ENCODE measurements at places on chromosomes 2 and 18.

GRCh38 chr18:48938827-48939204, 11.9 kb downstream of the SMAD7 start:
- no peak for DNase-seq

DNA sequence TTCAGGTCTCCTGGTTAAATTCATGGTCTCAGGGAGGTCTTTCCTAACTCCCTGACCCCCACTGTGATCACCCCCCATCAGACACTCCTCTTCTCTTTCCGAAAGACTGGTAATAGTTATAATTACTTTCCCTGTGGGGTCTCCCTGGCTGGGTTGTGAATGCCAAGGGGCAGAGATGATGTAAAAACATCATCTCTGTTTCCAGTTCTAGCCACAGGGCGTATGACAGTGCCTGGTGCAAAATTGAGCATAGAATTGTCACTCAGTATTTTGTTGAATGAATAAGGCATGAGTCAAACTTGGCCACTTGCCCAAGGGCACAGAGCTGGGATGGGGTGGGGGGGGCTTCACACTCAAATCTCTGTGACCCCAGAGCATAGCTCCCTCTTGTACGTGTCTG, 65.2 kb downstream of the LTBP1 start:
- DNase-seq, result no peak

- peak; percentile 36 for DNase-seq
Observed at GRCh38 chr2:190119257-190119656, 56.7 kb upstream of the MSTN start.

DNA sequence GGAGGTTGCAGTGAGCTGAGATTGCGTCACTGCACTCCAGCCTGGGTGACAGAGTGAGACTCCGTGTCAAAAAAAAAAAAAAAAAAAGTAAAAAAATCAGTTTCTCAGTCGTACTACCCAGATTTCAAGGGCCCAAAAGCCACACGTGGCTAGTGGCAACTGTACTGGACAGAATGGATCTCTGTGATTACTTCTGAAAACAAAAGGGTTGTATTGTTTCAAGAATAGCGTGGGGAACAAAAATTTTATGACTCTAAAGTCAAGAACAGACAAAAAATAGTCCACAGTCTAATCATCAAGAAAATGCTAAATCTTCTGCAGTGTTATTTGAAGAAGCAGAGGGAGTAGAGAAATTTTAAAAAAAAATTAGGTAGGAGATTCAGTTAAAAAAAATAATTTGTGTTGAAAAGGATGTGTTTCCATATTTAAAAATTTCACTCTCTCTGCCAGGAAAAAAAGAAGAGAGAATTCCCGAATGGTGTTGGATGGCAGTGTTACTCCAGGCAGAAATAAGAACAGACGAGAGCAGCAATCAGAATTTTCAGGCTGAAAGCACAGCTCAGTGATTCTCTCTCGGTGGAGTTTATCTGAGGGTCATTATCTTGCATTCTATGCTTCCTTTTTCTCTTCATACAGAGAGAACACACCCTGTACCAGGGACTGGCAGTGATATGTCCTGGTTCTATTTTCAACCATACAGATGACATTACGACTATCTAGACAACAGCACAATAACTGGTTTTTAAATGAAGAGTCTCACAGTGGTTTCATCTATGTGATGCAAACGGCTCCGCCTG, 61.8 kb downstream of the CABYR start:
- no peak for DNase-seq

DNA sequence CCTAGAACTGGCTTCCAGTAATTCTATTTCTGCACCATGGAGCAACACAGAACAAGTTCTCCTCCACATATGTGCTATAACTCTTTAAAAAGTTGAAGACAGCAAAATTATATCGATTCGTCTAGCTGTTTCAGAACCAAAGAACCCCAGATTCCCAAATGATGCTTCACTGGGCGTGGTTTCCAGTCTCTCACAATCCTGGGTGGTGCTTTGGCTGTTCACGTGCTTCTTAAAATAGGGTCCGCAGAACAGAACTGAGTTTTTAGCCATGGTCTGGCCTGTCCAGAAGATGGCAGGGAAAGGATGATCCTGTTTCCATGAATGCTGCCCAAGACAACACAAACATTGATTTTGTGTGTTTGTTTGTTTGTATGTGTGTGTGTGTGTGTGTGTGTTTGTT, 37.6 kb upstream of the PARD3B start:
- DNase-seq, result no peak

GRCh38 chr2:44098891-44099290, 69.8 kb upstream of the PPM1B start:
- peak; percentile 15 for DNase-seq

GRCh38 chr2:230866756-230867523, 2.2 kb downstream of the ITM2C start:
- DNase-seq, result peak; percentile 70

- DNase-seq, result no peak
Observed at GRCh38 chr2:219542931-219543595, 546 bp downstream of the CHPF start.

DNA sequence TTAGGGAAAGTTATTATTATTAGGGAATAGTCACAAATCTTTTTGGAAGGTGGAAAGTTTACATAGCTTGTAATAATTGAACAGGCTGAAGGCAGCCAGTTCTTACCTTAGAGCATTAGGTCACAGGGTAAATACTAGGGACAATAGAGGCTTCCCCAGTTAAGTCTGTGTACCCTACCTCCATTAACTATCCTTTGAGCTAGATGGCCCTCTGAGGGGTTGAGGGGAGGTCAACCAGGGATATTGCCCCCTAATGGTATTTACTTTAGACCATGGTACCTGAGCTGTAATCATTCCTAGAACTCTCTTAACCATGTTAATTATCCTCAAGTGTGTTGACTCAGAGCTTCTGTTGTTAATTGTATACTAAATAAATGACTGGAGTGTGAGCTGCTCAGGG, 120.5 kb upstream of the SCN7A start:
- DNase-seq, result no peak

- DNase-seq, result no peak
Observed at GRCh38 chr2:98028931-98029717, 33.4 kb upstream of the TMEM131 start.

DNA sequence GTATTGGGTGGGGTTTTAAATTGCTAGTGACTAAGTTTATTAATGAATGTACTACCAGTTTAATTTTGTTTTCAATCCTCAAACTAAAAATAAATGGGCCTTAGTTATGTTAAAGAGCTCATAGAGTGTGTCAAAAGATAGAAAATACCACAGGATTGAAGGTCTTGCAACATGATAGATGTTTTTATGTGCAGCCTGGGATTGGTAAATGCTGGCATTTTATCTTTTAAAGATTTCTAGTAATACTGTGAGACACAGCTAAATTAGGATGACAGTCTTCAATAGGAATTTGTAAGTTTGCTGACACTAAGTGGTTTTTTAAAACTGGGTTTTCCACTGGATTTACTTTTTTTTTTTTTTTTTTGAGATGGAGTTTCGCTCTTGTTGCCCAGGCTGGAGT, 122.3 kb downstream of the HAUS1 start:
- DNase-seq, result no peak

GRCh38 chr2:63544017-63544627, 44.2 kb downstream of the WDPCP start:
- DNase-seq, result peak; percentile 9

DNA sequence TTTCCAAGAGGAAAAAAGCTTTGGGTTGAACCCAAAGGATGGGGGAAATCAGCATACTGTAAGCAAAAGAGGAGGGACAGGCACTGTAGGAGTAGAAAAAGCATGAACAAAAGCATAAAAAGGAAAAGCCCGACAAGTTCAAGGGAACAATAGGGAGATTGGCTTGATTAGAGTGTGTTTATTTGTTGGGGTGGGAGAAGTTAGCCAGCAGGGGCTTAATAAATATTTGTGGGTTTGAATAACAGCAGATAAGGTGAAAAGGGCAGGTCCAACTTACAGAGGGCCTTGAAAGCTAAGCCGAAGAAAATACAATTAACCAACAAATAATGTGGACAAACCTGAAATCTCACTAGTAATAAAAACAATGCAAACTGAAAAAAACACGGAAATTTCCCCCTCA, 126.7 kb downstream of the THADA start:
- DNase-seq, result no peak

DNA sequence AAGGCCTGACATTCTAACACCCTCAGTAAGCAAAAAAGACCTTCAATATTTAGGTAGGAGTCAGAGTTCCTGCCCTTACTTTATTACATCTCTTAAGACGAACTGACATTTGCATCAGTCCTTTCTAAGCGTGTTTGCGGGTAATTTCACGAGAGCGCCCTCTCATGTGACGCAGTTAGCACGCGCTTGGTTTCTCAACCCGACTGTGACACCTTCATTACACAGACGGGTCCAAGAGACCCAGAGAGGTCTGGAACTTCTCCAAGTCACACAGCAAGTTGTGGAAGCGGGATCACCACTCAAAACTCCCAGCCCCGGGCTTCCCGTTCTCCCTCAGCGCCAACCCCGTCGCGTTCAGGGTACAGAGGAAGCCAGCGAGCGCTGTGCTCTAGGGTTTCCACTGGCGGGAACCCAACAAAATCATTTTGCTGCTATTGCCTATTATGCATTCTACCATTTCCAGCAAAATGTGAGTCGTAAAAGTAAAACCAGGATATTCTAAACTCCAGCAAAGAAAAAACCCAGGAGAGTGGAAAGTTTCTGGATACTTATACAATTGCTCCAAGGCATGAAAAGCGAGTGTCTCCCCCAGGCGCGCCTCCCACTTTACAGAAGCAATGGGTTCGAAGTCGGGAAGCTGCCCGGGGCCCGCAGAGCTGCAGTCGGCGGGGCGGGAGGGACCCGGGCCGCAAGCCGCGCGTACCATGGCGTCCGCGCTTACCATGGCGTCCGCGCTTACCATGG, 601 bp downstream of the ENOSF1 start:
- DNase-seq, result peak; percentile 83

- DNase-seq, result no peak
Observed at GRCh38 chr2:17634997-17635396, 94.5 kb downstream of the VSNL1 start.

DNA sequence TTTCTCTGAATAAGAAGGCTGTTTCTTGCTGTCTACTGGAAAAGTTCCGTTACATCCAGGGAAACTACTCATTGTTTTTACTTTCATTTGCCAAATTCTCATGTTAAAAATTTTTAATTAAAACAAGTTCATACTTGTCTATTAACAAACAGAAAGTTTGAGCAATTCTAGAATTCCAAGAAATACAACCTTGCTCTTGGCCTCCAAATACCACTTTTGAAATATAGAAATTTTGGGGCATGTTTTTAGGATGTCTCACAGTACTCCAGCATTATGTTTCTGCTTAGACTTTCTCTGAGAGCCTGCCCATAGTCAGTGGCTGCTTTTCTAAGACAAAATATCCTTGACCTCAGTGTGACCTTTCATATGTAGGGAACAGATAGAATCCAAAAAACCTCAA, 228.7 kb upstream of the RND3 start:
- no peak for DNase-seq

- no peak for DNase-seq
Observed at GRCh38 chr2:156005531-156005930, 327.0 kb downstream of the NR4A2 start.

DNA sequence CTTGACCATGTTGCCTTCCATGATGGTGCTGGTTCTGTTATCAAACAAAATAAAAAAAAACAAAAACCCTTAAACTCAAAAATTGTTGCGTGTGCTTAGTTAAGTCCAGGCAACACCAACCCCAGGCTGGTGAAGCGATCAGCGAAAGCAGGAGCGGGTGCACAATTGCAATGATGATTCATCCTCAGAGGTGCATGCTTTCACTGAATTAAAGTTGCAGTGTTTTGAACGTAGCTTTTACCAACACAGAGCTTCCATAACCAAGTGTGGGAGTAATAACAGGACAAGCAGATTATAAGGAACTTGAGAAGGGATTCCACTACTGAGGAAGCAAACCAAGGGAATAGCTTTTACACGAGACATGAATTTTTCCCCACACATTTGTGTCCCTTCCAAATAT, 39.7 kb upstream of the RAPH1 start:
- peak; percentile 42 for DNase-seq

- DNase-seq, result no peak
Observed at GRCh38 chr18:27778441-27778840, 398.5 kb downstream of the CDH2 start.

GRCh38 chr18:63903851-63904570, 3.7 kb upstream of the SERPINB10 start:
- no peak for DNase-seq

DNA sequence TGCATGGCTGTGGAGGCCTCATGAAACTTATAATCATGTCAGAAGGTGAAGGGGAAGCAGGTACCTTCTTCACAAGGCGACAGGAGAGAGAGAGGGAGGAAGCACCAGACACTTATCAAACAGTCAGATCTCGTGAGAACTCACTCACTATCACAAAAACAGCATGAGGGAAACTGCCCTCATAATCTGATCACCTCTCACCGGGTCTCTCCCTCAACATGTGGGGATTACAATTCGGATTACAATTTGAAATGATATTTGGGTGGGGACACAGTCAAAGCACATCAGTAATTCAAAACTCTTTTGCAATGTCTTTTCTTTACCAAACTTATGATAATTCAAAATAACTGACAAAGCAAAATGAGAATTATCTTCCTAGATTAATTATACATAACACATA, 8.5 kb upstream of the CCDC68 start:
- DNase-seq, result no peak

DNA sequence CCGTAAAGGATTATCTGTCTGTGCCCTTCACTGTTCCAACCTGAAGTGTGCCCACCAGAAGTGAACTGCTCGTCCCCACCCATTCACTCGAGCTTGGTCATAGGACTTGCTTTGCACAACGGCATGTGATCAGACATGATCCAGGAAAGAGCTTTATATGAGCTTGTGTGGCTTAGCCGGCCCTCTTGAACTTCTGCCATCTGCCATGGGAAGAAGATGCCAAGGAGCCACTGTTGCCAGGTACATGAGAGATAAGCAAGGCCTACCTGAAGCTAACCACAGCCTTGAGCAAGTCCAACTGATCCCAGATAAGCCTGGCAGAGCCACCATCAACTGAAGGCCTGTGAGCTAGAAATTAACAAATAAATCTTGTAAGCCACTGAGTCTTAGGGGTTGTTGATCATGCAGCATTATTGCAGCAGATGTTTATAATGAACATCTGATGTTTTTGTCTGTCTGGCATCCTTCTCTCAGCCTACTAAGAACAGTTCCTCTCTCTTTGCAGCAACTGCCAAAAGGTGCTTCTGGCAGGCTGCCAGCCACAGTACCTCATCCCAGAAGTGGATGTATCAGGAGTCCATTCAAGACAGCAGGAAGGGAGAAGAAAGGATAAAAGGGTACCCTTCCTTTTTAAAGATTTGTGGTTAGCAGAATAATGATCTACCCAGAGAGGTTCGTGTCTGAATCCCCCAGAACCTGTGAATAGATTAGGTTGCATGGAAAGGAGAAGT, 16.8 kb downstream of the DBI start:
- no peak for DNase-seq

DNA sequence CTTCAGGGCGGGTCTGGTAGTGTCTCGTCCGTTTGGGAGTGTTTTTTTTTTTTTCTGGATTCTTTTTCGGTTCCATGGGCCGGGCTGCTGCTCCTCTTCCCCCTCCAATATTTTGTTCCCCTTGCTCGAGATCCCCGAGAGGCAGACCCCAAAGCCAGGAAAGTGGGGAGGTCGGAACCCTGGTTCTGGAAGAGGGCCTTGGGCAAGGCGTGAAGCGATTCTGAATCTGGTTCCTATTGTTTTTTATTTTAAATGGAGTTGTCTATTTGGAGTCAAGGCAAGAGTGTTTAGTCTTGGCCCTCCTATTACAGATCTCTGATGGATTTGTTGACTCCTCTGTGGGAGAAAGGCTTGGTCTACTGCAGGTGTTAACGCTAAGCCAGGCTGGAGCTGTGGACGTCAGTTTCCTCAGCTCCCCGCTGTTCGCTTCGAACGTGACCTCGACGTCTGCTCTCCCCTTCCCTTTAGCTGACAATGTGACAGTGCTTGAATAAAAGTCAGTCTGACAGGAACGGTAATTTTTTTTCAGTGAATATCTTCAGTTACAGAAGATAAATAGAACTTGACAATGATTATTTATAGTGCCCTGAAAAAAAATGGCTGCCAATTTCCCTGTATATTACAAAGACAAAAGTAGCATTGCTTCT, 683 bp upstream of the DNAJC27 start:
- DNase-seq, result peak; percentile 13

All from MV-4-11 (cell line).